ENCODE measurements at places on chromosomes 5 and 9.

DNA sequence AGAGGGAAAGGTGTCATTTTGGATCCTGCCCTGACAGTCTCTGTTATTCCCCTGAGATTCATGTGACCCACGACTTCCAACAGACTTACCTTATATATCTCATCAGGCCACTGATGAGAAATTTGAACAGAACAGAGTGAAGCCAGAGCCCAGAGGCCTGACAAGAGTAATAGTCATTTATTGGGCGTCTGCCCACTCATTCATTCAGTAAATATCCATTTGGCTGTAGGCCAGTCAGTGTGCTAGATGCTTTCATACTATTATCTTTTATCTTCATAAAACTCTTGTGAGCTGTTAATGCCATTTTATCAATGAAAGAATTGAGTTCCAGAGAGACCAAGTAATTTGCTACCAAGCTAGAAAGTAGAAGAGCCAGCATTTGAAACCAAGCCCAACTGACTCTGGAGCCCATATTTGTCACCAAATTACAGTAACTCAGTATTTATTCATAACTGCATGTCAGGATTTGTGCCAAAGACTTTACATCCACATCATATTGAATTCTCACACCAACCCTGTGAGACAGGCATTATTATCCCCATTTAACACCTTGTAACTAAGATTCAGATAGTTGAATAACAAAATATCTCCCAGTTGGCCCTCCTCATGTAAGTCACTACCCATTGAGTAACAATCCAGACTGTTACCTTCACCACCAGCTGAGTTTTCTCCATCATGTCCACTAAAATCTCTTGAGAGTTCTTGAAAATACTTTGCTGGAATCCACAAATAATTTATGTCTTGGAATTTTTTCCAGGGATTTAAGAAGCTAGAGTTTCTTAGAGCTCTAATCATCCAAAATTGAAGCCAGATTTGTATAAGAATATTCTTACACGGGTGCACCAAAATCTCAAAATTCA lies 2.5 kb downstream of the PTPDC1 start:
- DNase-seq, result peak; percentile 11

GRCh38 chr9:105901514-105902109 lies 207.3 kb downstream of the TMEM38B start:
- peak; percentile 15 for DNase-seq

DNA sequence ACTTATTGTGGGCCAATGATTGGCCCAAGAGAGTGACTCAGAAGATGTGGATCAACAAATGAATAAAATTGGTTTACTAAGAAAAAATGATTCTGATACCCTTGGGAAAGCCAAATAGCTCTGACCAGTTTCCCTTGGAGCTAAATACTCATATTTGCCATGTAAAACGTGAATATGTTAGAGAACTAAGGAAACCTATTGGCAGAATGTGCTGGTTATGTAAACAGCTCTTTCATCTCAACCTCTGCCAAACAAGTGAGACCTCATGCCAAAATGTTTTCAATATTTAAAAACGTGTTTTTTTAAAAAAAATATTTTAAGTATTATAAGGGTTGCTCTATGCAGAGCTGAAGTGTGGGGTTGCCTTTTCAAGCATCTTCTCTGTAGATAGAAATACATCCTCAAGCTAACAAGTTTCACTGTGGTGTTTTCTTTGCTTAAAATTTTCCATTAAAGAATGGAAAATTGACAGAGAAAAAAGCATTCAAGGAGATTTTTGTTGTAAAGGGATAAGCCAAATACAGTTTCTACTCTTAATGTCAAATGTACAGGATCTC lies 186.9 kb upstream of the TUT7 start:
- DNase-seq, result no peak

DNA sequence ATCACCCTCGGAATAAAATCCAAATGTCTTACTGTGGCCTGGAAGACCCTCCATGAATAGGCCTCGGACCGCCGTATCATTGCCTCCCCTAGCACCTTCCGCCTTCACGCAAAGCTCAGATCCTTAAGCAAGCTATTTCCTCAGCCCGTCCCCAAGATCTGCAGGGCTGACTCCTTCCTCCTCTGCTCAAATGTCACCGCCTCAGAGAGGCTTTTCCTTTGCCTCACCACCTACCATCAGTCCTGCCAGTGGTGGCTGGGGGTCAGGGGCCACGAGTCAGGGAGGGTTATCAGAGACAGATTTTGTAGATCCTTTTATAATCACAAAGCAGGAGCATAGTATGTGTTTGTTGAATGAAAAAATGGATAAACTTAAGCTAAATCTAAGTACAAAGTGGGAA lies 74.4 kb upstream of the KIF2A start:
- DNase-seq, result no peak

- DNase-seq, result no peak
Observed at GRCh38 chr5:177378884-177379883, 5.0 kb upstream of the SLC34A1 start.

GRCh38 chr5:93154535-93154934 lies 426.5 kb downstream of the NR2F1-AS1 start:
- no peak for DNase-seq

DNA sequence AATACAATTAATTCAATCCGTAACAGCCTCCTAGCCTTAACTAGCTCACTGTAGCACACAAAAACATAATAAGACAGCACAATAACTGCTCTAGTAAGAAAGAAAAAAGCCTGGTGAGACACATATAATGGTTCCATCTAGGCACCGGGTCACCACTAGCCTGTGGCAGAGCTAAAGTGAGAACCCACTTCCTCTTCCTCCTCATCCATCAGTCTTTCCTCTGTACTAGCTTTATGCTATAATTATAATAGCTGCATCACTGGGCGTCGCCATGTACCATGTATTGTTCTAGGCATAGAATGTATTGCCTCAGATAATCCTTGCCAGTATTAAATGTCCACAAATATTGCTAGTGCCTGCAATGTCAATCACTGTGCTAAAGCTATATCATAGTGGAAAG lies 23.1 kb downstream of the ADRB2 start:
- DNase-seq, result no peak

- DNase-seq, result no peak
Observed at GRCh38 chr5:57488215-57488955, 5.8 kb upstream of the ACTBL2 start.

DNA sequence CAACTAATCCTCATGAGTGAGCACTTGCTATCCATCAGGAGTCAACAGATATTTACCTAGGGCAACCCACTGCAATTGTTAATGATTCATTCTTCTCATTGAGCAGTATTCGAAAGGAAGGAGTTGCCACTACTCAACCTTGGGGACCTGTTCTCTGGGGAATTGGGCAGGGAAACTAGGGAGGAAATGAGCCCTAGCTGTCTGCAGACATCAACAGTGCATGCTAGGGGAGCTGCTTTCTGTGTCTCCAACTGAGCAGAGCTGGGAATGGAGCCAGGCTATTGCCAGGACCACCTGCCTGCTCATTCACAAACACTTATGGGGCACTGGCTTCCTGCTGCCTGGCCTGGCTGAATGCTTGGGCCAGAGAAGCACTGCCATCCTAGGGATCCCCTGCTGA lies 183.4 kb downstream of the TMEM38B start:
- DNase-seq, result no peak

DNA sequence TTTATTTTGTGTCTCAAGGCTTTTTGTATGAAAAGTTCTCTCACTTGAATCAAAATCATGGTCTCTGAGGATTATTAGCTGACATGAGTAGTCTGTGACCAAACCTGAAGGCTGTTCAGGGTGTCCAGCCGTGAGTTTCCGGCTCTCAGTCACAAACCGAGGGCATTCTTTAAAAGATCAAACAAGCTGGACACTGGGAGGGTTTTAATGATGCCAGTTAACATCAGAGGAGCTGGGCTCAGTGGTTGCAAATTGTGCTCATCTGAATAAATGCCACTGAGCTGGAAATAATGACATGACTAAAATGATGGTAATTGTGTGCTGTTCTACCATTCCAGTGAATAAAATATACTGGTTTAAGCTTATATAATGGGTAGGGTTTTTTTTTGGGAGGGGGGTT lies 153.1 kb downstream of the FOCAD start:
- no peak for DNase-seq

DNA sequence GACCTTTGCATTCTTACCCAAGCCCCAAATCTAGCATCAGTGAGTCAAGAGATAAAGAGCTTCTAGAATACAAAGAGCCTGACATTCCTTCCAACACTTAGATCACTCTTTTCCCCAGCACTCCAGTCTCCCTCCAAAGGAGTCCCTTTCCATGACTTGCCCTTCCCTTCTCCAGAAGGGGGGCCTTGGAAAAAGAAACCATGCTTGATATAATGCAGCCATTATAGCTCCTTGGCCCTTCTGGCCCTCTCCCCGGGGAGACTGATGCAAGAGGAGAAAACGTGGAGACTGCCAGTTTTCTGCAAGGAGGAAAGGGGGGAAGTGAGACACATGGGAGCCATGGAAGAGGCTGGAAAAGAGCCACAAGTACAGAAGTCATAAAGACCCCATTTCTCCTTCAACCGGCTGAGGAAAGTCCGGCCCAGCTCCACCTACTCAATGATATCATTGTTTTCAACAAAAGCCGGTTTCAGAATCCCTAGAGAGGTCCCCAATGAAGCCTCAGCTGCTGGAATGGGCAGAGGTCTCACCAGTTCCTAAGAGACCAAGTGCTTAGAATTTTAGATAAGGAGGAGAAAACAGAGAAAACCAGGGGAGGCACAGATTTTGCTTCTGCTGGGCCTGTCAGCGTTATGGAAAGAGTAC lies 29.0 kb downstream of the ADAM19 start:
- DNase-seq, result no peak

DNA sequence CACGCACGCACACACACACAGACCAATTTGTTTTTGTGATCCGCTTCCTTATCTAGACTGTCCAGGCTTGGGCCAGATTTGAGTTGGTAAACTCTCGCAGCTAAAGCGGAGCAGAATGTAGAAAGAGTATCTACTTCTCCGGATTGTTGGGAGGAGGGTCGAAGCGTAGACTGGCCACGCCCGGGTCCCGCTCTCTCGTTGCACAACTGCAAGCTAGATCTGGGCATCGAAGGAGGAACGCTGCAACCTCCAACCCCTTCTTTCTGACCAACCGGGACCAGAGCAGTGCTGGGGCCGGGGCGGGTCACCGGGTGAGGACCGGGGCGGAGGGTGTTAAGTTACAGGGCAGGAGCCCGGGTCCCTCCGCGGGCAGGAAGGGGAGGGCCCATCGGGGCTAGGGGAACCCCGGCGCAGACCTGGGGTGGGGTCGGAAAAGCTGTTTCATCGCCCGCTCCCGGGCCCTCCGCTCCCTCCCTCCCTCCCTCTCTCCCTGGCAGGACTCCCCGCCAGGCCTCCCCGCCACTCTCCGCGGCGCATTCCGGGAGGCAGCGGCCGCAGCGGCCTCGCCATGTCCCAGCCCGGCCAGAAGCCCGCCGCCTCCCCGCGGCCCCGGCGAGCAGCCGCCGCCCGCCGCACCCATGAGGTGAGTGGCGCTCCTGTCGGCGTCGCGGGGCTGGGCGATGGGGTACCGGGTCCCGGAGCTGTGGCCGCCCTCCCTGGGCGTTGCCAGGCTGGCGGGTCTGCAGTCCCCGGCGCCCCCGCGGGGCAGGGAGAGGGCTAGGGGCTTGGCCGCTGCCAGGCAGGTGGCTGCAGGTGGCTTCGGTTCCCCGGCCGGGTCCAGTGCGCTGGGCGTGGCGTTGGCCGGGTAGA lies at the start of gene CAST:
Gene CAST, plus strand, starts transcription at position 522 of the 870 bp plus-strand sequence. Its CDS starts 47 bp downstream, at position 569.
- no peak for DNase-seq

GRCh38 chr5:43642428-43642827 lies 39.4 kb downstream of the NNT start:
- DNase-seq, result peak; percentile 25

DNA sequence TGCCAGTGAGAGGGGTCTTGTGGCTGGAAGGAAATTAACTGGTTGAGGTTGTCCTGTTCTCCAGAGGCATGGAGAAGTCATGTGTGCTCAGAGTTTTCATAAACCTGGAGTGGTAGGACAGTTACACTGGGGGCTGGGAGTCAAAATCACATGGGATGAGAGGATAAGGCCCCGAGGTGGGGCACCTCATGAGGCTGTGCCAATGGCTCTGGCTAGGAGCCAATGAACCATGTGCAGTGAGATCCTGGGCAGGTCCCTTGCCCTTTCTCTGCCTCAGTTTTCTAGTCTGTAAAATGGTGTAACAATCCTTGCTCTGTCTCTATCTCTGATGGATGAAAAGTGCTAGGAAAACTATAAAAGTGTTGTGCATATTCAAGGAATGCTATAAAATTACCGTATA lies 7.0 kb upstream of the SYNPO start:
- peak; percentile 26 for DNase-seq

- DNase-seq, result no peak
Observed at GRCh38 chr9:9557804-9558334, 1054.9 kb downstream of the PTPRD start.

Data from NCI-H446 (cell line).